GM12878 (cell line): ENCODE measurements at places on chromosomes 13 and 19.

GRCh38 chr19:21092109-21092508 lies 10.1 kb downstream of the ZNF714 start:
- no peak for DNase-seq

- DNase-seq, result no peak
These were observed 175.3 kb downstream of the VWA8 start for GRCh38 chr13:41785402-41786172.

DNA sequence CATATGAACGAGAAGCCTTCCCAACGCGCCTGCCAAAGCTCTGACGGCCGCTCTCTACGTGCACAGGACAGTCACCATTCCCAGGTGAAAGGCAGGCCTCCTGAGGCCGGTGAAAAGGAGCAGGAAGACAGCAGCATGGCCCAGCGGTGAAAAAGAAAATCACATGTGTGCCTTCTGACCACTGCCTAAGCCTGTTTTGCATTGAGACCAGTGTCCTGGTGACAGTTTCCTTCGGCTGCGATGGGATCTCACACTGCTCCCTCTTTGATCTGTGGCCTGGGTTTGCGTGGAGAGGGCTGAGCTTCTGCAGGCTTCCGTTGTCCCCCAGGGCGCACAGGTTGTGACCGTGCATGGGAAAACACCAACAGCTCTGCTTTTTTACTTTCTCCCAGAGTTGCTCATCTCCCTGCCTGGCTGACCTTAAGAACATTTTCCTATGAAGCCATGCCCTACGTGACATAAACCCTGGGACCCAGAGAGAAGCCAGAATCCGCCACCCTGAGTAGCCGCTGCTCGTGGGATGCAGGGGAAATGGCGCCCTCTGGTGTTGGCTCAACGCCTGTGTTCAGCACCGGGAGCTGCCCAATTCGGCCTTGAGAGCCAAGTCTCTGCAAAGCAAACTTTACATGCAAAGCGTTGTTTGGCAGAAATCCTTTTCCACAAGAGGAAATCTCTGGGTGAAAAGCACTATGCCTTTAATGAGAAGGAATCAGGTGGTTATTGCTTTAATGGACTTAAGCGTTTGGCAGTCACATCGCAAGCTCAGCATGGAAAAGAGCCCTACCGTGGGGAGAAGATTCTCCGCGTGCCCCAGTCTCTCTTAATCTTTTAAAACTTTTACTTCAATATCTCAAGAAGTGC lies 112.2 kb upstream of the GPR12 start:
- no peak for DNase-seq

DNA sequence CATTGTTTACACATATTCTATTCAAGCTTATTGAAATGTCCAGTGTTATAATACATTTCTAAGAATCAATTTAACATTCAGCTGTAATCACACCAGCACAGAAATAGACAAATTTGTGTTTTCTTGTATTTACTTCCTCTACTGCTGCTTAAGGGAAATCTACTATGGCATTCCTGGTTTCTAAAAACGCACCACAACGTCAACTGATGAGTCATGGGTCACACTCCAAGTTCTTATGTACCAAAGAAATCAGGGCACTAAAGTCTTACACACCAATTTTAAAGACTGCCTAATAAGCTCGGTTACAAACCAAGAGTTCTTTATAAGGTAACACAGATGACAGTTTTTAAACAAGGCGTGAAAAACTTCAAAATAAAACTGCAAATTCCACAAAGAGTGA lies 13.2 kb downstream of the LNX2 start:
- DNase-seq, result no peak

DNA sequence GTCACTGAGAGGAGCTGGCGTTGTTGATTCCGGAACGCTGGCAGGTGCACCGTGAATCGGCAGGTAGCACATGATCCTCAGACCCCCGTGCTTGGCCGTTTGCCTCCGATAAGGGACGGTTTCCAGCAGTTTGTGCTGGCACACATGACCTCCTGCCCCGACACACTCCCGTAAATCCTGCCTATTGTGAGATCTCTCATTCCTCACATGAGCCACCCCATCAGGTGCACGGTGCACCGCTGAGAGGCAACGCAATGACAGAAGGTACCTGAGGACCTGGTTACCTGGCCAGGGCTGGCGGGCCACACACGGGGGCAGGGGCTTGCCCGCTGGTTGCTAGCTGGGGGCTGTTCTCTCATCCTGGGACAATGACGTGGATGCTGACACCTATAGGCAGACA lies 2.1 kb upstream of the ADPRHL1 start:
- no peak for DNase-seq

GRCh38 chr13:73520566-73521289 lies 461.9 kb downstream of the KLF5 start:
- no peak for DNase-seq

DNA sequence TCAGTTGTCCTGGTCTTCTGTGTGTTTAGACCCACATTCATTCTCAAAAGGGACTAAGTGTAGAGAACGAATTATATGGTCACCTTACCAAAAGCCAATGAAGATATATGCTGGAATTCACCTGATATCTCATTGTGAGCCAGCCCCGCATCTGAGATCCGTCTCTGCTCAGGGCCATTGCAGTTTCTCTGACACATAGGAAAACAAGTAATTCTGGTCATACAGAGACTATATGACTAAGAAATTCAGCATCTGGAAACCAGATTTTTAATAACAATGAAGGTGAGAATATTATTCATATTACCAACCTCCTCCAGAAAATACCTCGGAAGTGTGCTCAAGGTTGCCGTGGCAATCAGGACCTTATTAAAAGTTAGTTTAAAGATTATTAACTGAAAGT lies 278.6 kb upstream of the EDNRB start:
- DNase-seq, result no peak

DNA sequence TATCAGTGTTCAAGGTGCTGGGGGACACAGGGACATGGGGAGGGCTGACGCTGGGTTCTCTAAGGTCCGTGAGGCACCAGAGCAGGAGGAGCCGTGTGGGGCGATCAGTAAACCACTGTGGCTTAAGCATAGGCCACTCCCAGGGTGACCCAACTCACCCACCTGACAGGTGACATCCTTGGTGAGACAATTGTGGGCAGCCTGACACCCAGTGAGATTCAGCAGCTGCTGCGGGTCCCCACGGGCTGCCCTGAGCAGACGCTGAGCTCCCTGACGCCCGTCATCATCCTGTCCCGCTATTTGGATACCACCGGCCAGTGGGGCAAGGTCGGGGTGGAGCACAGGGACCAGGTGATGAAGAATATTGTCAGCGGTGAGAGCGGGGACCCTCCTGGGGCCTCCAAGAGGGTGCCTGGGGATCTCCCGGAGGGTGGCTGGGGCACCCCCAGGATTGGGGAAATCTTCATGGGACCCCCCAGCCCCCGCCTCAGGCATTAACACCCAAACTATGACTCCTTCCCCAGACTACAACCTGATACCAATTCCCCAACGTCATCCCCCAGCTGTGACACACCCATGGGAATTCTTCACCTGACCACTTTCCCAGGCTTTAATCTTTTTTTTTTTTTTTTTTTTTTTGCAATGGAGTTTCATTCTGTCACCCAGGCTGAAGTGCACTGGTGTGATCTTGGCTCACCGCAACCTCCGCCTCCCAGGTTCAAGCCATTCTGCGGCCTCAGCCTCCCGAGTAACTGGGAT lies 33.3 kb upstream of the SHFL start:
- DNase-seq, result no peak

GRCh38 chr13:50387051-50387581 lies 371.9 kb downstream of the KCNRG start:
- DNase-seq, result no peak

DNA sequence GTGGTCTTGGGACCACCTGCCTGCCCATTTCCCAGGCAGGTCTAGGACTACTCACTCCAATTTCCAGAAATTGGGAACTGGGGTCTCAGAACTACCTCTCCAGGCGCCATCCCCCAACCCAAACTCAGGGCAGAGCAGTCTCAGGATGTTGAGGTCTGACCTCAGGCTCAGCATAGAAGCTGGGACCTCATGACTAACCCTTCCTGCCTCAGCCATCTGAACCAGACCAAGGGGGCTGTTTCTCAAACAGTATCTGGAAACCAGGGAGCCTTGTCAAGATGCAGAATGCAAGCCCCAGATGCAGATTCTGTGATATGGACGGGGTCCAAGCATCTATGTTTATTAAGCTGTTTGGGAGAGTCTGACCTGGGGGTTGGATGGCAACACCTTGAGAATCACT lies 1.3 kb downstream of the FBXW9 start:
- no peak for DNase-seq

GRCh38 chr13:25180775-25181537 lies 8.9 kb upstream of the AMER2 start:
- DNase-seq, result peak; percentile 84

- peak; percentile 79 for DNase-seq
These were observed 14.9 kb downstream of the MAP2K2 start for GRCh38 chr19:4108767-4109625.

- no peak for DNase-seq
These were observed 493.3 kb downstream of the LMO7 start for GRCh38 chr13:76129305-76130000.

DNA sequence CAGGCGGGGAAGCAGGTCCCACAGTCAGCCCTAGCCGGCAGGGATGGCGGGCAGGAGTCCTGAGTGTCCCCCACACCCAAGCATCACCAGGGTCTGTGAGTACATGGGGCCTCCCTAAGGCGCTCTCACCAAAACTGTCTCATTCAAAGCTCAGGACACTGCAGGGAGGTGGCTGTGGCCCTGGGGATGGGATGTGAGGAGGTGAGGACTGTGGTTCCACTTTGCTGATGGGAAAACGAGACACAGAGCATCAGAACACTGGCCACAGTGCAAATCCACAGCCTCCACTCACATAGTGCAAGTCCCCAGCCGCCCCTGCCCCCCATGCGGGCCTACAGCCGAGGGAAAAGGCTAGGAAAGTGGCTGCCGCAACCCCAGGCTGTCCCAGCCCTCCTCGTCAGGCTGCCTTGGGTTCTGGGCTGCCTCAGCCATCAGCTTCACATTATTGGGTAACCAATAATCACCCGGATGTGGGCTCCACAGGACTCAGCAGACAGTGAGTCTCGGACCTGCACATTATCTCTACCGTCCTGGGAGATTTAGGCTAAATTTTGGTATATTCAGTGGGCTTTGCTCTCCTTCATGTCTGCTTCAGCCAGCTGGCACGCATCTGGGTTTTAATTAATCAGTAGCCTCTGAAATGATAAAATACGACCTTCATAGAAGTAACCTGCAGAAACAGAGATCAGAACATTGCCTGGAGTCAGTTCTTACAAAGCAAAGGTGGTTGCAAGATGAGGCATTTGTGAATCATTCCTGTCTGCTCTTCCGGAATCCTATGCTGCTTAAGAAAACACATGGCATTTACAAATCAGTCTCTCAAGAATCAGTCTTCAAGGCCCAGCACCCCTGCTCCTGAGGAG lies 77.0 kb downstream of the SOX1 start:
- DNase-seq, result no peak

GRCh38 chr19:49150106-49150943 lies 4.9 kb downstream of the HRC start:
- DNase-seq, result no peak

GRCh38 chr13:47039106-47039505 lies 142.3 kb upstream of the HTR2A start:
- DNase-seq, result no peak

DNA sequence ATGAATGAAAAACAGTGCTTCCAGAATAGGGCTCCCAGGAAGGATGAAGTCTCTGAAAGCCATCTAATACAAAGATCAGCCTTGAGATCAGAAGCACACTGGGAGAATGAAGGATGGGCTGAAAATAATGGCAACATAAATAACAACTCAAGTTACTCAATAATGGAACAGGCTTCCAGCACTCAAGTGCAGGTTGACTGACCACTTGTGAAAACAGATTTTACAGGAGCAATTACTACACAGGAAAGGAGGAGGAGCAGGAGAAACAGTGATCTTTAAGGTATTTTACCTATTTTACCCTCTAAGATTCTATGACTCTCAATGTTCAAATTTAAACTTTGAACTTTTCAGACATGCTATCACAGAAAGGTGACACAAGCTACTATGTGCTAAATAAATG lies 106.0 kb downstream of the USP12 start:
- DNase-seq, result no peak

DNA sequence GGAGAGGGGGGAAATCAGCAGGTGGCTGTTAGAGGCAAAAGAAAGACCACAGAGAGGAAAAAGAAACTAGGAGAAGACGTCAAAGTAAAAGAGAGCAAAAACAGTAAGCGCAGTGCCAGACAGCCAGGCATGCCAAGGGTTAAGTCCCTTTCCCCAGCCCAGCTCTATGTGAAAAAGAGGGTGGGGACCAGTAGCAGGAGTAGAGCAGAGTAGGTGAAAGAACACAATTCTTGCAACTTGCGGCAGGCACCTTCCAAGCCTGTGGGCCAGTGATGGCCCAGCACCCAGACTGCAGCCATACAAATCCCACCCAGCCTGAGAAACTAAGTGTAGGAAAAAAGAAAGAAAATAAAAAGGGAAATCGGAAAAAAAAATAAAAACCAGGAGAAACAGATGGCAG lies 64.2 kb upstream of the ZNF85 start:
- no peak for DNase-seq

- no peak for DNase-seq
These were observed 67.2 kb upstream of the OLFM4 start for GRCh38 chr13:52961256-52961910.

- DNase-seq, result no peak
These were observed 7.4 kb downstream of the MICOS13 start for GRCh38 chr19:5672708-5673459.

- DNase-seq, result no peak
These were observed 110.8 kb downstream of the TNFRSF19 start for GRCh38 chr13:23680845-23681669.

DNA sequence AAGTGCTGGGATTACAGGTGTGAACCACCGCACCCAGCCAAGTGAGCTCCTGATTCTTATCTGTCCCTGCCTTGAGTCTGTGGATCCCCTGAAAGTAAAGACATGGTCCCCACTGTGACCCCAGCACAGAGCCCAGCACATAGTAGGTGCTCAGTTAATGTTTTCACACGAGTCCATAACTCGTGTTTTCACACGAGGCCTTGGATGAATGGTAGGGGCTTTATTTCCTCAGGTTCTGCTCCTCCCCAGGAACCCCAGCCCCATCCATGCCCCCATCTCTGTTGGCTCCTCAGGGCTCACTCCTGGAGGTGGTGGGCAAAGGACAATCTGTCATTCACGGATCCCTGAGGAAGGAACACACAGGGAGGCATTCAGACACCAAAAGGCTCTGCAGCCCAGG lies 23.6 kb upstream of the PDE4C start:
- no peak for DNase-seq

- no peak for DNase-seq
These were observed 915.2 kb downstream of the PCDH9 start for GRCh38 chr13:66314911-66315310.

DNA sequence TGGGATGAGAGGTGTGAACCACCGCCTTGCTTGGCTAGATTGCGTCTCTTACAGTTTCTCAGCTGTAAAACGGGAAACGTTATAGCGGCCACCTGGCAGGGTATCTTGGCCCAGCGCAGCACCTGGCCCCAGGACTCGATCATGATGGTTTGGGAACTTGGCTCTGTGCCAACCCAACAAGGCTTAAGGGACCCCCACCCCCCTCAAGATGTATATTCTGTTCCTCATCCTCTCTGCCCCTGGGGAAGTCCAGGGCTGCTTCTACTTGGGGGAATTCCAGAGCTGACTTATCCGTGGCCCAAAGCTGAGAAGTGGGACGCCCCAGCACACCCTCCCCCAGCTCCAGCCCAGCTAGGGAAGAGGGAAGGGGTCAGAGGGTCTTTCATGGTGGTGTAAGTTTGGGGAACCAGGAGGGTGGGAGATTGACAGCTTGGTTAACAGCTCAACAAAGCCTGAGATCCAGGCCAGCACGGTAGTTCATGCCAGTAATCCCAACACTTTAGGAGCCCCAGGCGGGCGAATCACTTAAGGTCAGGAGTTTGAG lies 695 bp downstream of the ICAM1 start:
- no peak for DNase-seq

GRCh38 chr19:41955521-41955920 lies 3.6 kb downstream of the RABAC1 start:
- DNase-seq, result no peak
